Stimulated activated CD4-positive, alpha-beta T cell treated with anti-CD3 and anti-CD28 coated beads, TNF-alpha, amount 100 ng/mL, for 24 hours (primary cell): ENCODE measurements at places on chromosomes 7 and 10.
A peak's percentile ranks its signal among the peaks of the same experiment; 100 is the strongest.

- DNase-seq = no peak
Observed at GRCh38 chr7:126016722-126017121, 1087.1 kb upstream of the POT1 start.

GRCh38 chr7:990352-990932 is 7.5 kb downstream of the CYP2W1 start:
- DNase-seq = no peak

DNA sequence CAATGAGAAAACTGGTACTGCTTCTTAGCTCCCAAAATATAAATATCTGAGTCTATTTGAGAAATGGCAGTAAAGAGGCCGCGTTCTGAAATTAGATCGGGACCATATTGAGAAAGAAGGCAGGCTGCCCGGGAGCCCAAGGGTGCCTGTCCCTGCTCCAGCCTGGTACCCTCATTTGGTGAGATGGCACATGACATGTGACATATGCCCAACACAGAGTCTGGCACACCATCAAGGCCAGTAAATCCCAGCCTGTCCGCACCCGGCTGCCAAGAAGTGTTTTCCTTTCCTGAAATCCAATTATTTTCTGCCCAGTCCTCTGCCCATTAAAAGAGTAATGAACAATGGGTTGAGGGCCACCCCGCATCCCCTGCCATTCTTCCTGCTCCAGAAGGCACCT is 66.4 kb downstream of the CDH23 start:
- no peak for DNase-seq

- DNase-seq = no peak
Observed at GRCh38 chr7:44858161-44858560, 10.3 kb upstream of the H2AZ2 start.

DNA sequence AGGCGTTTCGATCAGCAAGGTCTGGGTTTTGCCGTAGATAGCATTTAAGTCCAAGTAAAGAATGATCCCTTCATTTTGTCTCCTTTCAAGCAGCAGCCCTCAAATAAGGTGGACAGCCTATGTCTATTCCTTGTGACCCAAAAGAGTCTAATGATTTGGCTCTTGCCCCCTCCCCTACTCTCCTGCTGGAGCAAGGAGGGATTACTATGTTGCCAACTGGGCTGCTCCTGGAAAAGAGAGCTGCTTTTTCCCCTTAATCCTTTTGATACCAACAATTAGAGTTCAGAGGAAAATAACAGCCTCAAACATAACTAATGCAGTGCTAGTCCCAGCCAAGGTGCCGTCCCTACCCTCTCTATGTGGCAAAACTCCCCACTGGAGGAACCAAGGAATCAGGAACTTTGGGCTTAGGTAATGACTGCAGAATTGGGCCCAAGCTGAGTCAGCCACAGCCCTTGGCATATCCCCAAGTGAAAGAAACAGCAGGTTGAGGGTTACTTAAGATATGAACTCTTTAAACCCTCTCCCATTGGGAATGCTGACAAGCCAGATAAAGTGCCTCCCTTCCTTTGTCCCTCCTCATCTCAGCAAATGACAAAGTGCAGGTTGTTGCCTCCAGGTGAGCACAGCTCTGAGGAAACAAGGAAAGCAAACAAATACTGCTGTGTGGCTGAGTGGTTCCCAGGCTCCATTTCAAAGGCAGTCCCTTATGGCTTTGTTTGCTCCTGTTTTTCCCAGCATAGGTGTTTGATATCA is 643.7 kb downstream of the INHBA start:
- DNase-seq = no peak

DNA sequence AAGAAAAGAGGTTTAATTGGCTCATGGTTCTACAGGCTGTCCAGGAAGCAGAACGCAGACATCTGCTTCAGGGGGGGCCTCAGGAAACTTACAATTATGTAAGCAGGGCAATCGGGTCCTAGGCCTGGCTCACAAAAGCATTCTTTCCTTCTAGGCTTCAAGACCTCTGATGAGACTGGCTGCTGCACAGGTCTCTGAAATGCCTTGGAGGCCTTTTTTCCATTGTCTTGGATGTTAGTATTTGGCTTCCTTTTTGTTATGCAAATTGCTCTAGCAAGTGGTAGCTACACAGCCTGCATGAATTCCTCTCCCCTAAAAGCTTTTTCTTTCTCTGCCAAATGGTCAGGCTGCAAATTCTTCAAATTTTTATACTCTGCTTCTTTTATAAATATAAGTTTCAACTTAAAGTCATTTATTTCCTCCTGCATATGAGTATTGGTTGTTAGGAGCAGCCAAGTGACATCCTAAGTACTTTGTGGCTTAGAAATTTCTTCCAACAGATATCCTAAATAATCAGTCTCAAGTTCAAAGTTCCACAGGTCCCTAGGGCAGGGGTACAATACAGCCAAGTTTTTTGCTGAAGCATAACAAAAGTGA is 83.1 kb upstream of the SEMA3A start:
- DNase-seq = no peak

DNA sequence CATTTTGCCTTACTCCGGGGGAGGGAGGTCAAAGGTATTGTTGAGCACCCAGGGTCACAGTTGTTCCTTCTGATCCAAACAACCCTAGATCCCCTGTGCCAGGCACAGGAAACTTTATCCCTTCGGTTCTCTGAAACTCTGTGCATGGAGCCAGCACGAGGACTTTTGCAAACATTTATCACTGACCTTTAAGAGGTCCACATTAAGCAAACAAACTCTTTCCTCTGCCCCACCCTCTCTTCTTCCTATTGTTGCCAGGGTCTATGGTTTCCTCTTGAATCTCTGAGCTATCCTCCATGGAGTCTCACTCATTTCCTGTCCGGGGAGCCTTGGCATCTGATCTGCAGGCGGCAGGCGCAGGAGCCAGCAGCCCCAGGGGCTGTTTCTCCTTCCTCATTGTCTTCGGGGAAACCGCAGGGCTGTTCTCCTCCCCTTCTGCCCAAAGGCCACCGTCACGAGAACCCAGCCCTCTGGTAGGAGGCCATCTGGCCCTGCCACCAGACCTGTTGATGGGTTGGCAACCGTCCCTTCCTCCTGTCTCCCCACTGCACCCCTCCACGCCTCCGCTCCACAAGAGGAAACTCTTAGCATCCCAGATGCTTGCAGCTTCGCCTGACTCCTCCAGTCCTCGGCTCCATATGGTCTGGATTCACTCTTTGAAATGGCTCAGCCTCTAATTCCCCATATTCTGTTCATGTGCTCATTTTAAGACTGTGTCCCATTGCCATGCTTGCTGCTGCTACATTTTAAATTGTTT is 327.3 kb upstream of the NRP1 start:
- DNase-seq = no peak

- DNase-seq = no peak
Observed at GRCh38 chr10:116752563-116752962, 10.2 kb upstream of the HSPA12A start.

DNA sequence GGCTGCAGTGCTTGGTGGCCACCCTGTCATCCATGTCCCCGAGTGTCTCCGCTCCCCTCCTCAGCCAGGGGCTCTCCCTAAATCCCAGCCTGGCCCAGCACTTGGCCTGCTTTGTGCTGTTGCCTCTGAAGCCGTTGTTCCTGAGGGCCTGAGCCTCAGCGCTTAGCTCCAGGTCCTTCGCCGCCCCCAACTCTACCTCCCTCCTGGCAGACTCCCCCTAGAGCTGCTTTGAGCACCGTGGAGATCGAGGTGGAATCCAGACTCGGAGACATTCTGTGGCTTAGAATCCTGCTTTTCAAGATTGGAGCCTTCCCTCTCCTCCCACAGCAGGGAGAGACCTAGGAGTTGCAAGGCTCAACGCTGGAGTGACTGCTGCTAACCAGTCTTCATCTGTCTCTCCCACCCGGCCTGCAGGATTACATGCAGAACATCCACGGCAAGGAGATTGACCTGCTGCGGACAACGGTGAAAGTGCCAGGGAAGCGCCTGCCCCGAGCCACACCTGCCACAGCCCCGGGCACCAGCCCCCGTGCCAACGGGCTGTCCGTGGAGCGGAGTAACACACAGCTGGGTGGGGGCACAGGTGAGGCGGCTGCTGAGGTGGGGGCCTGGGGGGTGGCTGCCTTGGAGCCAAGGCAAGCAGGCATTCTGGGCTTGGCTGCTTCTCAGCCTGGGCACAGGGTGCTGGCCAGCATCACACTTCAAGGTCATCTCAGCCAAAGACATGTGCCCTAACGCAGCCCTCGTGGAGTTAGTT is 33.3 kb downstream of the GBX1 start:
- DNase-seq = no peak

GRCh38 chr10:104057717-104058116 is 28.0 kb downstream of the COL17A1 start:
- no peak for DNase-seq

- DNase-seq = no peak
Observed at GRCh38 chr10:89240519-89240918, 11.1 kb downstream of the LIPA start.

DNA sequence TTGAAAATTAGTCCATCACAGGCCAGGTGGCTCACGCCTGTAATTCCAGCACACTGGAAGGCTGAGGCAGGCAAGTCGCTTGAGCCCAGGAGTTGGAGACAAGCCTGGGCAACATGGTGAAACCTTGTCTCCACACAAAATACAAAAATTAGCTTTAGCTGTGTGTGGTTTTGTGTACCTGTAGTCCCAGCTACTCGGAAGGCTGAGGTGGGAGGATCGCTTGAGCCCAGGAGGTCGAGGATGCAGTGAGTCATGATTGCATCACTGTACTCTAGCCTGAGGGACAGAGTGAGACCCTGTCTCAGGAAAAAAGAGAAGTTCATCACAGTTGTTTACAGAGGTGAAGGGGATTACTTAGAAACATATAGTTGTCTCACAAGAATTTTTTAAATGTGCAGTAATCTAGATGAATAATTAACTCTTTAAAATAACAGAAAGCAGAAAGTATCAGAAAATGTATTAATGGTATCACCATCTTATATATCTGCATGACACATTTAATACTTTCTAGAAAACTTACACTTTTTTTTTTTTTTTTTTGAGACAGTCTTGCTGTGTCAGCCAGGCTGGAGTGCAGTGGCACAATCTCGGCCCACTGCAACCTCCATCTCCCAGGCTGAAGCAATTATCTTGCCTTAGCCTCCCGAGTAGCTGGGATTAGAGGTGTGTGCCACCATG is 8.9 kb downstream of the LCOR start:
- no peak for DNase-seq

DNA sequence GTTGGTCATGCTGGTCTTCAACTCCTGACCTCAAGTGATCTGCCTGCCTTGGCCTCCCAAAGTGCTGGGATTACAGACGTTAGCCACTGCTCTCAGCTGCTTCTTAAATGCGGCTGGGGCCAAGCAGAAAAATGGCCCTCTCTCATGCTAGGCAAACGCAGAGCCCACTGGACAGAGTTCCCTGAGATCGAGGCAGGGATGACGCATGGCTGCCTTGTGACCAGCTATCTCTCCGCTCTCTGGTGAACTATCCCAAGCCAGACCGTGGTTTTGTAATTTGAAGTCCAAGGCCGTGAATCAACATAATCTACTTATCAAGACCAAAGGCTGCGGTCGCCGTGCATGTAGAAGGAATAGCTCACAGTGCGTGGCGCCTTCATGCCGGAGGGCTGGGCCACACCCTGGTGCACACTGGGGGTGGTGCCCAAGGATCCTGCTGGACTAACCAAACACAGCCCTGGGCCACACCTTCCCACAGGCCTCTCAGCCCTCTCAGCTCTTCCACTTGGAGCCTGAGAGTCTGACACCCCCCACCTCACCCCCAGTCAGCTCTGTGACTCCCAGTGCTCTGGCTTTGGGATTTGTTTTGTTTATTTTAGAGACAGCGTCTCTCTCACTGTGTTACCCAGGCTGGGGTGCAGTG is 88.1 kb upstream of the CUX1 start:
- no peak for DNase-seq

DNA sequence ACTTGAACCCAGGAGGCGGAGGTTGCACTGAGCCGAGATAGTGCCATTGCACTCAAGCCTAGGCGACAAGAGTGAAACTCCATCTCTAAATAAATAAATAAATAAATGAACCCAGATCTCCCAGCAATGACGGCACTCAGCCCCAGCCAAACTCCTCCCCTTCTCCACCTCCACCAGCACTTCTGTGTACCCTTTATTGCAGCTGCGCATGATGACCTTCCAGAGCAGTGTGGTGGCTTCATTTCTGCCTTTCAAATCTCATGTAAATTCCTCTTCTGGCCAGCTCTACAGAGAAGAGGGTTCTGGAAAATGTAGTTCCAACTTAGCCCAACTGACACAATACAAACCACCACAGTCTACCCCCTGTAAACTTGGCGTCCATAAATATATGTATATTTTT is 108.5 kb downstream of the SLC37A3 start:
- DNase-seq = no peak

DNA sequence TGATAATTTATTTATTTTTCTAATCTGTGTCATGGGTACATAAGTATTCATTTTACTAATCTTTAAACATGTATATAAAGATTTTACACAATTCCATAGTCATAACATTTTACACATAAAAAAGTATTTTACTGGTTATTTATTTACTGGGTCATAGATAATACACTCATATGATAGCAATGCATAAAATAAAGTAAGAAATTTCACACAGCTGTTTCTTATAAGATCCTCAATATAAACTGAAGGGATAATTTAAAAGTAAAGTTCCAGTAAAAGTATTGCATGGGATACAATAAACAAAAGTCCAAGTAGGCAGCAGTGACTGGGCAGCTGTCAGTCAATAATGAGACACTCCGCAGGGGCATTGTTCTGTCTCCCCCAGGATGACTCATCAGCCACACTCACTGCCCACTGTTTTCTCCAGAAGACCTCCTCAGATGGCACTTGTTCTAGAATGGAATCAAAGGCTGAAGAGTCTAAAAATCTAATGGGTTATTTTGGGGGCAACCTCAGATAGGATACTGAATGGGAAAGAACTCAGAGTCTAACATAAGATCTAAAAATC is 32.7 kb downstream of the DPY19L1 start:
- DNase-seq = no peak

DNA sequence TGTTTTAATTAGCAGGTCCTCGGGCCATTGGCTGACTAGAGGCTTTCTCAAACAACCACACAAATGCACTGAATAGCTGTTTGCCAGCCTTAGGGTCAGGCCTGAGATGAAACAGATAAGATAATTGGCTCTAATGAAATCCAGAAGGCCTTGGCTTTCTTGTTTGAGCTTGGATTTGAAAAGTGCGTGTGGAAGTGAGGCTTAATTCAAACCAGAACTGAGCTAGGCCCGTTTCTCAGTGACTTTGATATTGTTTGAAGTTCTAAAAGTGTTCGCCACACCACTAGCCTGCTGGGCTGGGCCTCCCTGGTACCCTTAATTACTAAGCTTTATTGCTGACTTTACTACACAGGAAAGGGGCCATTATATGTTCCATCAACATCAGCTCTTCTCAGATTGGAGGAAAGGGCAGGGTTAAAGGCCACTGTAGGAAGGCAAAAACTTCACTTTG is 270.6 kb downstream of the TWIST1 start:
- no peak for DNase-seq

DNA sequence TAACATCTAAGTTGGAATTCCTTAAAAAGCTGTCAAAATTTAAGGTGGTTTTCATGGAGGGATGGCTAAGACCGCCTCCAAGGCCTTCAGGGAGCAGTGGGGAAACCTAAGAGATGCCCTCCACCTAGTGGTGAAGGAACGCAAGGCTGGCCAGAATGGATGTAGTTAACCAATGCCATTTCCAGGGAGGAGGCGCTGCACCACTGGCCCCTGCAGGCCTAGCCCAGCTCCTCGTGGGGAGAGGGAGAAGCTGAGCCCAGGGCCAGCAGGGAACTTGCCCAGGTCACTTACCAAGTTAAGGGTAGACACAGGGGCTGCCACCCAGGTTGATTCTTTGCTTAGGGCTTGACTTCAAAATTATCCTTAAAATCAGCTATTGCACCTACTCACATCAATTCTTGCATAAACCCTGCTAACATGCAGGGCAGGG is 32.0 kb downstream of the FIGNL1 start:
- peak; percentile 48 for DNase-seq
